ENCODE measurements at places on chromosomes 1 and 21. TPM values are rescaled to one million over a fixed set of nuclear protein-coding genes. Genes with fewer than 3 reads are reported as not detected.

The PBX1 gene
- total RNA-seq: 13.3 TPM

The SPRR1A gene
- not detected for total RNA-seq

The NCAM2 gene
- not detected for total RNA-seq

The CCDC190 gene
- total RNA-seq: not detected

The OTUD7B gene
- total RNA-seq: 12.3 TPM

The CCDC185 gene
- total RNA-seq: not detected

The VANGL2 gene
- 0.69 TPM for total RNA-seq

The GJA8 gene
- total RNA-seq: not detected

The MCOLN2 gene
- total RNA-seq: 1.2 TPM

The BTBD8 gene
- total RNA-seq: 0.84 TPM

The TMEM54 gene
- total RNA-seq: 39.4 TPM

The ADAM30 gene
- total RNA-seq: not detected

The DENND2C gene
- total RNA-seq: 0.42 TPM

The TMPRSS3 gene
- total RNA-seq: 0.20 TPM

The SERPINC1 gene
- 0.13 TPM for total RNA-seq

The VANGL1 gene
- total RNA-seq: 24.6 TPM

The CD1C gene
- not detected for total RNA-seq

The HSPA6 gene
- total RNA-seq: 1.6 TPM

The OLFML2B gene
- total RNA-seq: 0.32 TPM

The LRRC71 gene
- total RNA-seq: not detected

The COL24A1 gene
- not detected for total RNA-seq

The CCDC30 gene
- total RNA-seq: 0.64 TPM

The PLA2G2C gene
- total RNA-seq: not detected

The ZBED6 gene
- total RNA-seq: 2.9 TPM

The AMY1C gene
- total RNA-seq: not detected

The HES5 gene
- not detected for total RNA-seq

The PEX19 gene
- 25.1 TPM for total RNA-seq

The SELENBP1 gene
- total RNA-seq: 6.1 TPM

The HSD3B2 gene
- not detected for total RNA-seq

The ZBTB8A gene
- total RNA-seq: 3.0 TPM

The KCNAB2 gene
- 8.1 TPM for total RNA-seq

The CACNA1E gene
- total RNA-seq: not detected

The CHI3L2 gene
- total RNA-seq: 0.79 TPM

The IGSF5 gene
- total RNA-seq: not detected

The KCNJ9 gene
- not detected for total RNA-seq

The C8B gene
- not detected for total RNA-seq

The ZBTB21 gene
- 5.2 TPM for total RNA-seq

The S100A14 gene
- 0.67 TPM for total RNA-seq

The SPRR2B gene
- total RNA-seq: not detected

The TEDDM1 gene
- total RNA-seq: not detected

The CA6 gene
- total RNA-seq: not detected

The SH2D2A gene
- total RNA-seq: 3.9 TPM

The MATN1 gene
- not detected for total RNA-seq

The TACSTD2 gene
- total RNA-seq: not detected

The OR2T33 gene
- total RNA-seq: not detected

The KCNA2 gene
- 0.01 TPM for total RNA-seq

The C1orf116 gene
- 4.9 TPM for total RNA-seq

The LCE1A gene
- total RNA-seq: not detected

The OLIG1 gene
- total RNA-seq: not detected

The PTPN7 gene
- not detected for total RNA-seq

The EXOC8 gene
- total RNA-seq: 10.3 TPM

The RNPC3 gene
- 6.7 TPM for total RNA-seq

The GPR161 gene
- 15.3 TPM for total RNA-seq

The IGSF8 gene
- 8.9 TPM for total RNA-seq

The TMEM240 gene
- total RNA-seq: 0.47 TPM

The RNF19B gene
- 23.7 TPM for total RNA-seq

Data from A549 treated with GW870086 at 1 μM for 4 hours (cell line).